Natural killer cell treated with Interleukin-12 subunit alpha and Interleukin-12 subunit beta and Interleukin-15 and Interleukin-18, amount 100 ng/mL, for 72 hours (primary cell): ENCODE measurements at places on chromosomes 7 and 10.

GRCh38 chr10:129796710-129797420 is 167.2 kb downstream of the EBF3 start:
- H3K36me3 ChIP-seq, result no peaks in the 10 kb centered on the region
- H3K4me1 ChIP-seq, result peaks cover 11% of the 10 kb centered on the region
- no peak overlapping the region for H3K27ac ChIP-seq

DNA sequence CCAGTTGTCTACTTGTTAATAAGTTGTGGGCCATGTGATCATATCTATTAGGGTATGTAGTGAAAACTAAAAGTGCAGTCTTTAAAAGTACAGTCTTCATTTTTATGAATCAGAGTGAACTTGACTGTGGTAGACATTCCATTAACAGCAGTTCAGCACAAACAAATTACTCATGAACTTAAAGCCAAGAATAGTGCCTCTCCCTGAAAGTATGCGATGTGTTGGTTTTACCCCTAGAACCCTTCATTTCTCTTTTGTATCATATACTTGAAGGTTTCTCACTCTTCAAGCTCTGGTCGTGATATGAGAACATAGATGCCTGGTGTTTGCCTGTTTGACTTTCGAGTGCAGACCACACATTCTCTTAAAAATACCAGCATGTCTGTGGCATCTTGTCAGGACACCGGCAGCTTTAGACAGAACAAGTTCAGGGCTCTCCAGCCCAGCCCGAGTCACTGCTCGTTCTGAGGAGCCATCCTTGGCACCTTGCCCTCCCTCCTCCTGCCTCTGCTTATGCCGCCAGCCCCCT is 159.3 kb downstream of the LCOR start:
- peaks cover 3% of the 10 kb centered on the region for H3K4me1 ChIP-seq
- DNase-seq, result no peak
- H3K27ac ChIP-seq, result no peak overlapping the region

GRCh38 chr10:93221171-93221496 is 147.4 kb downstream of the CYP26A1 start:
- no peaks in the 10 kb centered on the region for H3K4me1 ChIP-seq
- no peaks in the 10 kb centered on the region for H3K36me3 ChIP-seq
- no peak overlapping the region for H3K4me3 ChIP-seq
- no peak overlapping the region for H3K27ac ChIP-seq

GRCh38 chr10:119680650-119681081 is 29.5 kb downstream of the BAG3 start:
- no peak overlapping the region for H3K27ac ChIP-seq
- no peak for DNase-seq
- no peaks in the 10 kb centered on the region for H3K27me3 ChIP-seq

DNA sequence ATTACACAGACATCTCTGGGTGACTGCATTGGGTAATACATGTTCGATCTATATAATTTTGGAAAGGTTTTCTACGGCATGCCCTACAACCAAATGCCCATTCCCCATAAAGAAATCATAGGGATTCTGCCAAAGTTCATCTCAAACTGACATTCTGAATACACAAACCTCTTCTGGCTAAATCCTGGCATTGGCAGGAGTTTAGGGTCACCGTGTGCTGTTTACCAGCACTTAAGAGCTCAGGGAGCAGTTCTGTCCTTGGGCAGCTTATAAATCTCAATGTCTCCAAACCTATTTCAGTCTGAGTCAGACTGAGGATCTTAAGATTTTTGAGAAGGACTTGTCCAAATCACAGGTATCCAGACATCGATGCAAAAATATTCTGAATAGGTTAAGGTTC is 809.6 kb upstream of the LRRN3 start:
- H3K36me3 ChIP-seq, result no peaks in the 10 kb centered on the region
- H3K4me1 ChIP-seq, result no peaks in the 10 kb centered on the region
- no peak overlapping the region for H3K27ac ChIP-seq
- no peak for DNase-seq
- H3K4me3 ChIP-seq, result no peak overlapping the region

GRCh38 chr7:43642897-43643630 is 60.2 kb downstream of the STK17A start:
- H3K4me1 ChIP-seq, result peaks cover 67% of the 10 kb centered on the region
- peaks cover 28% of the 10 kb centered on the region for H3K36me3 ChIP-seq
- DNase-seq, result peak; percentile 64

GRCh38 chr7:105408791-105409410 is 20.2 kb upstream of the SRPK2 start:
- H3K36me3 ChIP-seq, result no peaks in the 10 kb centered on the region
- no peaks in the 10 kb centered on the region for H3K4me1 ChIP-seq
- DNase-seq, result no peak
- no peak overlapping the region for H3K27ac ChIP-seq
- no peak overlapping the region for H3K4me3 ChIP-seq
- H3K27me3 ChIP-seq, result peaks cover 2% of the 10 kb centered on the region

GRCh38 chr10:97383159-97383558 is 18.0 kb downstream of the RRP12 start:
- H3K4me3 ChIP-seq, result no peak overlapping the region
- no peaks in the 10 kb centered on the region for H3K27me3 ChIP-seq
- H3K36me3 ChIP-seq, result no peaks in the 10 kb centered on the region
- no peaks in the 10 kb centered on the region for H3K4me1 ChIP-seq
- DNase-seq, result peak; percentile 28
